ENCODE measurements at places on chromosomes 4 and X.

DNA sequence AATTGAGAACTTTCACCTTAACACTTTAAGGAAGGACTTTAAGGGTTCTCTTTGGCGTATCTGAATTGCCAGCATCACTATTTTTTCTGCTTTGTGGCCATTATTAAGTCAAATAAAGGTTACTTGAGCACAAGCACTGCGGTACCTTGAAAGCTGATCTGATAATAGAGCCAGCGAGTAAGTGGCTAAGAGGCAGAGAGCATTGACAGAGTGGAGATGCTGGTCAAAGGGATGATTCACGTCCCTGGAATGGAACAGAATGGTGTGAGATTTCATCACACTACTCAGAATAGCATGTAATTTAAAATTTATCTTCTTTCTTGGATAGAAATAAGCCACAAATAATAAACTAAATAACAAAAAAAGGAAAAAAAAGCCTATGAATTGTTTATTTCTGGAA is 57.1 kb upstream of the NPFFR2 start:
- DNase-seq: no peak

DNA sequence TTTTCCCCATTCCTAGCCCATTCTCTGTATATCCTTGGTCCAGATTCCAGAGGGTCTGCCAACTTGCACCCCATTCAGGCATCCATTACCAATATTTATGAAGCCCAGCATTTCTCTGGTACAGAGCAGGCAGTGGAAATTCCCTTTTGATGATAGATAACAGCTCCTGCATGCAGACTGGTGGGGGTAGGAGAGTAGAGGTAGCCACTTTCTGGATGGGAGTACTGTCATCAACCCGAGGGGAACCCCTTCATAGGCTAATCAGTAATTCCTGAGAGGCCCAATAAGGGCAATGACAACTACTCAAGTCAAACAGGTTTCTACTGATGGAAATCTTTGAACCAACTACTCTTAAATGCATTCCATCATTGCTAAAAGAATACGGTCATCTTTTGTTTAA is 63.7 kb downstream of the COL25A1 start:
- no peak for DNase-seq

DNA sequence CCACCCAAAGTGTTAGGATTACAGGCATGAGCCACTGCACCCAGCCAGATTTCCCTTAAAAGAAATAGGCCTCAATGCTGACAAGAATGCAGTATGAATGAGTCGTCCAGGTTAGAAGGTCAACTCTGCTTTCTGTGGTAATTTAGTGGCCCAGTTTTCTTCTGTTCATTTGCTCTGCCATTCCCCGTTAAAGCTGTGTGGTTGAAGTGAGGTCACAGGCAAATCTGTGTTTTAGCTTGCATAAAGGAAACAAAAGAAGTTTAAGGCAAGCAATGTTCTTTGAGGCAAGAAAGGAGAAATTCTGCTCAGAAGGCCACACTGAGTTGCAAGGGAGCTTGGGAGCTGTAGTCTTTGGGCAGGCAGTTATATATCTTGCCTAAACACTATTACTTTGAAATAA is 176.8 kb downstream of the LARP7 start:
- DNase-seq: no peak

- no peak for DNase-seq
These were observed 902.8 kb upstream of the NDST4 start for GRCh38 chr4:116016201-116016600.

DNA sequence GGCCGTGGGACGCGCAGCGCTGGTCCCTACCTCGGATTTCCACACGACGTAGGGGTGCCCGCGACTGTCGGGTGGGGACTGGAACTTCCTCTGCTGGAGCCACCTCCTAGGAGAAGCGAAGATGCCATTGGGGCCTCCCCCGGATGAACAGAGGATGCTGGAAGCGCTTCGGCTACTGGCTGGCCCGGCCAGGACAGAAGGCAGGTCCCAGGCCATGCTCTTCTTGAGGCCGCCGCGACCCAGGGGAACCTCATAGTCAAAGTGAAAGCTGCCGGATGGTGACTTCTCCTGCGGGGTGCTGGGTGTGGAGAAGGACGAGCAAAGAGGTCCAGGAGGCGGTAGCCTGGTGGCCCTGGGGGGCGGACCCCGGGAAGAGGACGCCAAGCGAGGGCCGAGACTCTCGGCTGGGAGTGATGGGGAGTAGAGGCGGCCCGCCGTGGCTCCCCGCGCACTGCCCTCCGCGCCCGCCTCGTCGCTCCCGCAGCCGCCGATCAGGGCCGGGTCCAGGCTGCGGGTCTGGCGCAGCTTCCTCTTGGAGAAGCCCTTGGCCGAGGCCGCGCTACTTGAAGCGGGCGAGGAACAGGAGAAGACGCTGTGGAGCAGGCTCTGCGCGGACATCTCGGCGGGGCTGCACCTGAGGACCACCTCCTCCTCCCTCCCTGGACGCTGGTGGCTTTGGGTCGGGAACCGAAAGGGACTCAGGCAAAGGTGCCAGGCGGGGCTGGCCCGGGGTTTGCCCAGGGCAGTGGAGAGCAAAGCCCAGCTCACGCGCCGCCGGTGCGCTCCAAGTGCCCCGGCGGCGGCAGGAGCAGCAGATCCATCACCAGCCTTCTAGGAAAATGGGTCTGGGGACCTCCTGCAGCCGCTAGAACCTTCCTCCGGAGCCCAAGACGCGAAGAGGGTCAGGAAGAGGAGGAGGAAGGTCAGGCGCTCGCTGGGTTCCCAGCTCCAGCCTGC is 1.2 kb downstream of the ARHGAP6 start:
- DNase-seq: no peak

- no peak for DNase-seq
These were observed 108.3 kb downstream of the NLGN4X start for GRCh38 chrX:6120329-6120728.

GRCh38 chr4:140154572-140154891 is 548 bp upstream of the MAML3 start:
- DNase-seq: no peak

GRCh38 chr4:115360431-115360830 is 247.0 kb upstream of the NDST4 start:
- no peak for DNase-seq

DNA sequence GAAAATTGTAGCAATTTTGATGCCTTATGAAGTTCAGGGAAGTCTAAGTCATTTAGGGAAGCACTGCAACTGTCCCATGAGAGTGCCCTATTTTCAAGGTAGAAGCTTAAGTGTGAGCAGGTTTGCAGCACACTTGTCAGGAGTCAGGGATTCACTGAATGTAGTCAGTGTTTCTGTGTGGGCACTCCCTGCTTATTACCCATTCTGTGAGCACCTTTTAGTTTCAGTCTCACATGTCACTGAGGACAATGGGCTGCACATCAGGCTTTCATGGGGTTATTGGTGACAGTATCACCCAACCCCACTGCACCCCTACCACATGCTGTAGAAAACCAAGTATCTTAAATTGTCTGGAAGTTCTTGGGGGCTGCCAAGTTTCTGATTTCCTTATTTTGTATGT is 2.9 kb upstream of the CCNG2 start:
- no peak for DNase-seq

DNA sequence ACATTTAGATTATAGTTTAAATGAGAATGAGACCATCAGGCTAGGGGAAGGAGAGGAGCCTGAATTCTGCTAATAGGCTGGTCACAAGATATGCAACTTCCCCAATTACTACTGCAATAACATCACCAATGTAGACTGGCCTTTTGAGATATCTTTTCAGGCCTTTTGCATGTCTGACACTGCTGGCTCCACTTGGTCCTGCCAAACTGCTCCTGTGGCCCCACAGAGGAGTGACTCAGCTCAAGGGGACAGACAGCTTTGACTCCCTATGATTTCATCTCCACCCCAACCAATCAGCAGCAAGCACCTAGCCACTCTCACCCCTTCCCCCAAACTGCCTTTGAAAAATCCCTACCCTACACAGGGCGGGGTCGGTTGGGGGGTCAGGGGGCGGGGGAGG is 22.8 kb downstream of the GPRIN3 start:
- no peak for DNase-seq

- peak; percentile 83 for DNase-seq
These were observed 808 bp downstream of the PRDM5 start for GRCh38 chr4:120921456-120922380.

DNA sequence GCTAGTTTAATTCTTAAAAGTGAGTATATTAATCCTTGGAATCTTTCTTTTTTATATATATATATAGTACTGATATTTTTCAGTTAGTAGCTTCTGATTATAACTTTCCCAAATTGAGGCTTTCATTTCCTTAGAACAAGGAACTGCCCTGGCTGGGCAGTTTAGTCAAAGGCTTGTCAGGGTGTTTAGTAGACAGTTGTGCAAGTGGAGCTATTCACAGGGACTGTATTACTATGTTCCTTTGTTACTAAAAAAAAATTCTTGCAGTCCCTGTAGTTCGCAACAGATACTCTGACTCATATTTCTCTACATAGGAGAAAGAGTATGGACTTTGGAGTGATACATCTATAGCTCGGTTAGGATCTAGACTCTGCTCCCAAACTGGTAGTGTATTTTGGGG is 20.8 kb downstream of the USO1 start:
- DNase-seq: peak; percentile 26

GRCh38 chr4:158630893-158631292 is 40.8 kb downstream of the C4orf46 start:
- DNase-seq: no peak

DNA sequence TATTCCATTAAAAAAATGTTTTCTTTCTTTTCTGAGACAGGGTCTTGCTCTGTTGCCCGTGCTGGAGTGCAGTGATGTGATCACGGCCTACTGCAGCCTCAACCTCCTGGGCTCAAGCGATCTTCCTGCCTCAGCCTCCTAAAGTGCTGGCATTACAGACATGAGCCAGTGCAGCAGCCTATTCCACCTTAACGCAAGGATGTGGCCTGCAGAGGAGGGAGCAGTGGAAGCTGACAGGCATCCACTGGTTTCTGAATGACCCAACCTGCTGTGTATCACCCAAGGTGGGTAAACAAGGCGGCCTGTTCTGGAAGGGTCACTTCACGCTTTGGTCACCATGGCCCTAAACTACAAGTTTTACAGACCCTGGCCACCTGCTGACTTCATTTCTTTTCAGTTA is 60.8 kb downstream of the ACOX3 start:
- DNase-seq: no peak

GRCh38 chrX:27549688-27550087 is 40.5 kb upstream of the DCAF8L2 start:
- no peak for DNase-seq

GRCh38 chrX:72121383-72121782 is 10.3 kb downstream of the RTL5 start:
- DNase-seq: peak; percentile 43

- peak; percentile 89 for DNase-seq
These were observed 951.3 kb downstream of the STIM2 start for GRCh38 chr4:27811948-27812347.

DNA sequence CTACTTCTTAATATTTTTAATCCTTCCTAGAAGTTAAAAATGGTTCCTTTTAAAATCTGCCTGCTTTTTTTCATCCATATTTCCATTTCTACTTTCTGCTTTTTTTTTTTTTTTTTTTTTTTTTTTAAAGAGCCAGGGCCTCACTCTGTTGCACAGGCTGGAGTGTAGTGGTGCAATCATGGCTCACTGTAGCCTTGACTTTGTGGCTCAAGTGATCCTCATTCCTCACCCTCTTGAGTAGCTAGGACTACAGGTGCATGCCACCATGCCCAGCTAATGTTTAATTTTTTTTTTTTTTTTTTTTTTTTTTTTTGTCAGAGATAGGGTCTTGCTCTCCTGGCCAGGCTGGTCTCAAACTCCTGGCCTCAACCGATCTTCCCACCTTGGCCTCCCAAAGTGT is 39.7 kb downstream of the MND1 start:
- no peak for DNase-seq

GRCh38 chr4:184765473-184766340 is 31.8 kb upstream of the CENPU start:
- no peak for DNase-seq

- no peak for DNase-seq
These were observed 136.2 kb downstream of the CDS1 start for GRCh38 chr4:84719115-84719514.

- DNase-seq: peak; percentile 25
These were observed 1.0 kb downstream of the AGA start for GRCh38 chr4:177441061-177441802.

DNA sequence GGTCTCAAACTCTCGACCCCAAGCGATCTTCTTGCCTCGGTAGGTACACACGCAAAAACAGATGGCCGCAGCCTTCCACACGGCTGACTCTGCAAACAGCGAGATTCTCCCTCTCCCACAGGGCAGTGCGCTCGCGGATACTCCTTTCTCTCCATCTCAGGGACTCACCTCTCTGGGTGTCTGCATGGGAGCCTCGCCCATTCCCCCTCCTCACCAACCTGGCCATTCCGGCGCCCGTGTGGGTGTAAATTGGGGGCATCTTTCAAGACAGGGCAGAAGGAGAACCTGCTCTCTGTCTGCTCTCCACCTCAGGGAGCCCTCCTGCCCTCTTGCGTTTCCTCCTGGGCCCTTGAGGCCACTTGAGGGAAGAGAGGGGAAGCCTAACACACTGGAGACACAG is 4.4 kb downstream of the CTAG2 start:
- DNase-seq: no peak

- no peak for DNase-seq
These were observed 289.4 kb downstream of the ANKRD50 start for GRCh38 chr4:124423160-124423559.

- no peak for DNase-seq
These were observed 131.2 kb upstream of the KIT start for GRCh38 chr4:54526560-54526959.

DNA sequence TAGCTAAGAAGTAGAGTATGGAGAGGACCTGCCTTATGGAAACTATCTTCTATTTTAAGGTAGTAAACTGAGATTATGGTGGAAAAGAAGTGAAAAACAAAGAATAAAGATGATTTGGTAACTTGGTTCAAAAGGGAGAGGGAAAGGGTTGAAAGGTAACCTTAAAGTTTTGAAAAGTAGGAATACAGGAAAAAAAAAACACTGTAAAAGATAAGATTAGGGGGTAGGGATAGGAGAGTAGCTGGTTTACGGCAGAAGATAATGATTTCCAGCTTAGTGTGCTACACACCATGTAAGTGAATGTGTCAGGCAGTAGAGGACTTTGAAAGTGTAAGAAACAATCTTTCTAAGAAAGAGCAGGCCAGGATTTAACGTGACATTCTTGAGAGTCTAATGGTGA is 35.3 kb downstream of the FAM13A start:
- DNase-seq: no peak

DNA sequence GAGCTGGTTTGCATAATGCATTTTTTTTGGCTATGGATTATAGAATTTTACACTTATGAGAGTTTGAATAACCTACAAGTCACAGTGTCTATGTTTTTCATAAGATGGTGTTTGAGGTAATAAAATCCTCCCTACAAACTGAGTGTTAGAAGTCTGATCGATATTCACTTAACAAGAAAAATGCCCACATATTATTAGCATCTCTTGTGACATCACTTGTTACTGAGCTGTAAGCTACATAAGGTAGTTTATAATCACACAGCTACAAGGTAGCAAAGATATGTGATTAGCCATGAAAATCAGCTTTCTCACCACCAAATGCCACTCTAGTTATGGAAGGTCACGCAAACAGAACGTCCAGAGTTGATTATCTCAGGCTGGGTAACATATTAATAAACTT is 669.6 kb downstream of the PCDH18 start:
- DNase-seq: no peak
